ENCODE measurements at places on chromosomes 6 and 20.

DNA sequence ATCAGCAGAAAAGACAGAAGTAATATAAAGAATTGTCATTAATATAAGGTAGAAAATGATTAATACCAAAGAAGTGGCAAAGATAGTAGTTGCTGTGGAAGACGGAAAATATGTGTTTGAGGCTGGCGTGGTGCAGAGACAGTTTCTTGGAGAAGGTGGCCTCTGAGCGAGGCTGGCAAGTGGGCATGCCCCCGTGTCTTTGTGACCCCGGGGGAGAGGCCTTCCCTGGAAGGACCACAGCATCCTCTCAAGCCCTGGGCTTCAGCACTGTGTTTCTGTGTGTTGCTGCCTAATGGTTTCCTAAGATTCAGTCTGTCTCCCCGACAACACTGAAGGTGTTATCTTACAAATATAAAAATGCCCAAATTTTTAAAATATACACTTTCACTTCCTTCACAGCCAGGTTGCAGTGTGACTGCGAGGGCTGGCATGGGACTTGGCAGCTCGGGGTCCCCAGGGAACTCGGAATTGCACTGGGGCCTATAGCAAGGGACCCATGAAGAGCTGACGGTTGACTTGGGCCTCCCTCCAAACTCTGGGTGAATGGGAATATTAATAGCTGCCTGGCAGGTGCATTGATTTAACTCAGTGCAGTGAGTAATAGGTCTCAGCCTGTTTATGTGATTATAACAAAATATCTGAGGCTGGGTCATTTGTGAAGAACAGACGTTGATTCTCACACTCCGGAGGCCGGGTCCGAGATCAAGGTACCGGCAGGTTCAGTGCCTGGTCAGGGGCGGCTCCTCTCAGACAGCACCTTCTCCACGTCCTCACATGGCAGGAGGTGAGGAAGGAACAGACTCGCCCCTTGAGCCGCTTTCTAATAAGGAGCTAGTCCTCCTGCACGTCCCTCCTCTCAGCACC, 47.4 kb upstream of the AFDN start:
- no peak for DNase-seq

- no peak for DNase-seq
Measured at GRCh38 chr6:161228921-161229591, 44.8 kb downstream of the AGPAT4 start.

GRCh38 chr6:89790403-89790802, 29.2 kb downstream of the MDN1 start:
- no peak for DNase-seq

GRCh38 chr6:157996201-157996712, 14.6 kb downstream of the SYNJ2 start:
- no peak for DNase-seq

- no peak for DNase-seq
Measured at GRCh38 chr6:39396854-39397253, 74.4 kb upstream of the KCNK16 start.

- DNase-seq, result no peak
Measured at GRCh38 chr6:91678679-91679446, 1092.0 kb upstream of the MAP3K7 start.

- DNase-seq, result no peak
Measured at GRCh38 chr6:15512126-15512525, 150.7 kb downstream of the DTNBP1 start.

GRCh38 chr6:138182939-138183789, 21.4 kb downstream of the ARFGEF3 start:
- DNase-seq, result no peak

DNA sequence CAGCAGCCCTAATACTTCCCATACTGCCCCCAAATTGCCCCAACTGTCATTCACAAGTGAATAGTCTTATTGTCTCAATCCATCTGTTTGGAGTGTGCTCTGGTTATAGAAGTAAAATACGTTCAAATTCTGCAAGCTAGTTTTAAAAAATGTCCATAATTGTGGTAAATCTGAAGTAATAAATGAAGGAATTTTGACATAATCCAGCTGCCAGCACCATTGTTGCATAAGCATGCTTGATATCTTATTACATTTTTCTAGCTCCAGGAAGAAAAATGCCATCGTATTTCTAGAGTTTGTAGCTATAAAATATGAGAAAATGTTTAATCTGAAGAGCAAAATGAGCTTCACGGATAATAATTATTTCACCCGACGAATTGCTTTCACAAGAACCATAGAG, 664.7 kb downstream of the RFPL4B start:
- DNase-seq, result no peak

DNA sequence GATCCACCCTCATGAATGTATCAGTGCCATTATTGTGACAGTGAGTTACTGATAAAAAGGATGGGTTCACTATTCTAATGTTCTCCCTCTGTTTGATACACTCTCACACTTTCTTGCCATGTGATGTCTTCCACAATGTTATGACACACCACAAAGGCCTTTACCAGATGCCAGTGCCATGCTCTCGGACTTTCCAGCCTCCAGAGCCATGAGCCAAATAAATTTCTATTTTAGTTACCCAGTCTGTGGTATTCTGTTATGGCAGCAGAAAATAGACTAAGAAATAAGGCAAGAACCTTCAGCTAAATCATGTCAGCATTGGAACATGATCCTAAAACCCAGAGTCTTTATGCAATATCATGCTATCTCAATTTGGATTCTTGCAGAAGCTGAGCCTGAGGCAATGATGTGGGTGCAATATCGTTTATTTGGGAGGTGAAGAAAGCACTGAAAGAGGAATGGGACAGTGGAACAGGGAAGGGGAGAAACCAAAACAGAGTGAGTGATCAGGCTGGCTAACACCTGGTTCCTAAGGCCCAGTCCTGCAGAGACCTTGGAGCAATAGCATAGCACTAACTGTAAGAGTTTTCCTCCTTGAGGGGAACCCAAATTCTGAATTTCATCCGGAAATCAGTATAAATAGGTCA, 130.4 kb upstream of the LRFN2 start:
- DNase-seq, result no peak

GRCh38 chr6:156974830-156975261, 197.7 kb downstream of the ARID1B start:
- no peak for DNase-seq

DNA sequence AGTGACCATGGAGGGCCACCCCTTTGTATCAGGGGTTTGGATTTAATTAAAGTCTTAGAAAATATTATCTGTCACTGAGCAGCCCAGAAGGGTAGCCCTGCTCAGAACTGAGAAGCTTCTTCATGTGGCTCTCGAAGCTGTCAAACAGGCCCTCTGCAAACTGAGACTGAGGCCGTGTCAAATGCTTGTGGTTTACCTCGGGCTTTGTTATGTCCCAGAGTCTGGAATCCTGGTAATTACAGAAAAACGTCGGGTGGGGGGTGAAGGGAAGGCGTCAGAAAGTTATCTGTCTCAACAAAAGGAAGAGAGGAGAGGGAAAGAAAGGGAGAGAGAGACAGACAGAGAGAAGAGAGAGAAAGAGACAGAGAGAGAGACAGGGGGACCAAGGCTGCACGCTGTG, 200.8 kb downstream of the BMP7 start:
- no peak for DNase-seq

- no peak for DNase-seq
Measured at GRCh38 chr6:79781916-79782315, 150.8 kb downstream of the SH3BGRL2 start.

DNA sequence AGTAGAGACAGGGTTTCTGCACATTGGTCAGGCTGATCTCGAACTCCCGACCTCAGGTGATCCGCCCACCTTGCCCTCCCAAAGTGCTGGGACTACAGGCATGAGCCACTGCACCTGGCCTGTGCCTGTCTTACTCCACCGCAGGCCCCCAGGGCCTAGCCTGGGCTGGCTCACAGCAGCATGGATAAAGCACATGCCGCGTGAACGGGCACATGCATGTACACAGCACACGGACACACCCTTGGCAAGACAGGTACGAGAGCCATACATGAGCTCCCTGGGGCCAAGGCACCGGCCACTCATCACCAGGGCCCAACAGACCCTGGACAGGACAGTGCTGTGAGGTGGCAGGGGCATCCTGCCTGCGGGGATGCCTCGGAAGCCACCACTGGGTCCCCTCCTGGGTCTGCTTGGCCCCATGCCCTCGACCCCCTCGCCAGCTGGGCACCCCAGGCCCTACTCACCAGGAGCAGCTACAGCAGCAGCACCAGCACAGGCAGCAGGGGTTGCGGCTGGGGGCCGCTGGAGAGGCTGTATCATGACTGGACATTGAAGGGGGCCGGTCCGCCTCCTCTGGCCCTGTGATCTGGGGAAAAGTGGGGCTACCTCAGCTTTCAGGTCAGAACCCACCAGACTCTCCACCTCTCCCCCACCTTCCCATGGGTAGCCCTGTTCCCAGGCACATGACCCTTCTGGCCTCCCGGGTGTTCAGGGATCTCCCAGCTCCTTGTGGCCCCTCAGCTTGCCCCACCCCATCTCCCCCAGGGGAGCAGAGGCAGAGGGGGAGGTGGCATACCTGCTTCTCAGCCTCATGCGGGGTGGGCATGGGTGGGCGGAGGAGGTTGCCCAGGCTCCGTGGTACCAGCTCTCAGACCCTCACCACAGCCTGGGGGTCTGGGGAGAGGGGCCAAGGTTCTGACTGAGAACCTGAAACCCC, 3.0 kb downstream of the RGS19 start:
- DNase-seq, result no peak

DNA sequence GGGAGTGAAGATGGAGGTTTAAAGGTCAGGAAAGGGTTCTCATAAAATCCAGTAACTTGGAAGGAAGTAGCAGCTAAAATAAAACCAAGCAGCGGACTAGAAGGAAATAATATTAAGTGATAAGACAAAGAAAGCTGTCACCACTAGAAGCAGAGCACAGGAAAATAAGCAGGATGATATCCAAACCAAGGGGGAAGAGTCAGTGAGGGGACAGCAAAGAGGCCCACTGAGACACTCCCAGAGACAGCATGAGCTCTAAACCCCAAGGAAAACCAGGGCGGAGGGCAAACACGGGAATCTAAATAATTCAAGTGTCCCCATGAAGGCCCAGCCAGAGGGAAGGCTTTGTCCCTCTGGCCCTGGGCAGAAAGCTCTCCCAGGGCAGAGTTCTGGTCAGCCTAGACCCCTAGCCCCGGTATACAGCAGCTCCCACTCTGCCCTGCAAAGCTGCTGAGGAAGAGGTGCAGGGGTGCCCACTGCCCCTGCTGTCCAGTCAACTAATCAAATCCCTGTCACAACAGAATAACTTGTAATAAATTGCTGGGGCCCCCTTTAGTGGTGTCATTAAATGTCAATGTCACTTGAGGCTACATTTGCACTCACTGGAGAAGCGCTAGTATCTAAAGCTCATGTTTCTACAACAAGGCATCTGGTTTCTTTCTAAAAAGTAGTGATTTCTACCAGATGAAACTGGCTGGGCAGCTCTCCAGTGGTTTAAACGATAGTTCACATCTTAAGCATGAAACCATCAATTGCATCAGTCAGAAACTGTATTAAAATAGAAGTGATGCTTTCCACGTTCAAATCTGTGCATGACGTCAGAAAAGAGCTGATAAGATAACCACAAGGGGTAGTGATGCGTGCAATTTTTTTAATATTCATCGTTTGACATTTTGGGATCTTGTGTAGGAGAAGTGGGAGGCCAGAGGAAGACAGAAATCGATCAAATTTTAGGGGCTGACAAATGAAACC, 13.6 kb downstream of the PDE10A start:
- no peak for DNase-seq

DNA sequence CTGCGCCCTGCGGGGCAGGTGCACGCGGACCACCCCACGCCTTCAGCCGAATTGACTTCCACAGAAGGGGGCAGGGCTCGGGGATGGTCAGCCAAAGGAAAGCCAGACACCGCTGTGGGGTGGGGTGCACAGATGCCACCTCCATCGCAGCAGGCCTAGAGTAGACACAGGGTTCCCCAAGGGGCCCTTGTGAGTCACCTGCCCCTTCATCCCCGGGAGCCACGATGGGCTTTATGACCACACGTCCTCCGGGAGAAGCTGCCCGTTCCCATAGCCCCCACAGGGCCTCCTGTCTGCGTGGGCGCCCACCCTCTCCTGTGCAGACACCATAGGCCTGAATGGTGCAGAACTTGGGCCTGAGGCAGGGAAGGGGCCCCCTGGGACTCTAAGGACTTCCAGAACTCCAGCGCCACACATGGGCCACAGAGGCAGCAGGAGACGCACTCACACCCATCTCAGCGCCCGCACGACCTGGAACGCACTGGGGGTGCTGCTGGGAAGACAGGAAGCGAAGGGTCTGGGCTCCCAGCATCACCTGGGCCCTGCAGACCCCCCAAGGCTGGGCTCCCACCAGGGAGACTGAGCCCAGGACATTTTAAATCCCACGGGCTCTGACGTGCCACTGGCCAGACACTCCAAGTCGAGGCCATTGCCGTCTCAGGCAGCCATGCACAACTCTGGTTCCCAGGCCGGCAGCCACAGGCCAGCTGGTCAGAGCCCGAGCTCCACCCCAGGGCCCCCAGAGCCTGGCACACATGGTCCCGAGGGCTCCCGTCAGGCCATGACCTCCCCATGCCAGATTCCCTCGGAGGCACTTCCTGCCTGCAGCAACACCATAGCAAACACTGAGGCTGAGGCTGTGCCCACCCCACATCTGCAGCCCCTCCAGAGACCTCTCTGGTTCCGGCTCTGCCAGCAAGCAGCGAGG, 134.2 kb downstream of the DLL1 start:
- DNase-seq, result no peak

DNA sequence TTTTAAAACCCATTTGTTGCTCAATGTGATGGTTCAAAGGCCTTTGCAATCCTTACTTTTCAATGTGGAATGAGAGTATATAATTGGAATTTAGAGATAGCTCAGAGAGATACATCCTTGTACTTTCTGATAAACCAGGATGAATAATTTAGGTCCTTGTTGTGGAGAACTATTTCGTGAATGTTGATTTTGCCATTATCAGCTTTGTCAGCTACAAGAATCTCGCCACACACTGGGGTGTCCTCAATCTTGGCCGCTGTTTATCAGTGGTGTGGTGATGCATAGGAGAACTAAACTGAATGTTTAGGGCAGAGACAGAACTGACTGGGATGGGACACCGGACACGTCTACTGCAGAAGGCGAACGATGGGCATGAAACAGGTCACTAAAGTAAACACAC, 111.2 kb upstream of the SLC35B3 start:
- no peak for DNase-seq

DNA sequence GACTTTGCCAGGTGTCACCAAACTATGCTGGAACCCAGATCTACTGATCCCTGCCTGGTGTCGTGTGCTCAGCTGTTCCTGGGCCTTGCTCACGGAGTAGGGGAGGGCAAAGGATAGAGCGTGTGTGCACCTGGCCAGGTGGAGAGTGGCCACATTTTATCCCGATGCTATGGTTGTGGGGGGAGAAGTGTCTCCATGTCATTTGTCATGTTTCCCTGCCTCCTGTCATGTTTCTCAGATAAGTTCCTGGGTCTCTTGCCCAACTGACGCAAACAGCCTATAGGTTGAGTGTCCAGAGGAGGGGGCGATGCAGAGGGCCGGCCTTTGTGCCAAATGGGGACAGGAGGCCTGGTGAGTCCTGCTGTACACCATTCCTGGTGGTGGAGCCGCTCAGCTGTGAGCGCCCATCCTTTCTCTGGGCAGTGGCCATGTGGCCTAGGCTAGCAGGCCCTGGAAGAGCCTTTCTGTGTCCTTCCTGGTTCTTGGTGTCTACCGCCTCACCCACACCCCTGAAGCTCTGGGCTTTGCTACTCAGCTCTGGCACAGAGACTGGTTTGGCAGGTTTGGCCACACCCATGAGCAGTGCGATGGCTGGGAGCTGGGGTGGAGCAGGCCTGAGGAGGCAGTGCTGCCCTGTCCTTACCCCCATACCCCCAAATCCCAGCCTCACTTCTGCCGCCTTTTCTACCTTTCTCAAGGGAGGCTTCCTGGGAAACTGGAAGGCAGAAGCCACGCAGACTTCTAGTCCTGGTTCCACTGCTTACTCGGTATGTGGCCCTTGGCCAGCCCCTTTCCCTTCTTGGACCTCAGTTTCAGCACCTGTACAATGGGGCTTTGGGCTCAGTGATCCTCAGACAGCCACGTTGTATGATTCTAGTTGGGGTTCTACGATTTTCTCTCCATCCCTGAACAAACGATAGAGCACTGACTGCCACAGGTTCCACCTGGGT, 32.3 kb upstream of the EPB41L1 start:
- DNase-seq, result no peak
